Right cardiac atrium (tissue), 5 donors: ENCODE measurements at places on chromosomes 5 and 9. TPM values are rescaled to one million over a fixed set of nuclear protein-coding genes. Genes with fewer than 3 reads are reported as not detected.
A peak's percentile ranks its signal among the peaks of the same experiment; 100 is the strongest.

The NIPAL4 gene
- polyA plus RNA-seq, result 0.16 TPM

The SLC34A3 gene
- not detected for polyA plus RNA-seq

The TEK gene
- 10.2 TPM for polyA plus RNA-seq

The SPAG8 gene
- 5.4 TPM for polyA plus RNA-seq

The SLC23A1 gene
- polyA plus RNA-seq, result 0.18 TPM

The VAV2 gene
- polyA plus RNA-seq, result 4.7 TPM

The LCN2 gene
- polyA plus RNA-seq, result 0.16 TPM

DNA sequence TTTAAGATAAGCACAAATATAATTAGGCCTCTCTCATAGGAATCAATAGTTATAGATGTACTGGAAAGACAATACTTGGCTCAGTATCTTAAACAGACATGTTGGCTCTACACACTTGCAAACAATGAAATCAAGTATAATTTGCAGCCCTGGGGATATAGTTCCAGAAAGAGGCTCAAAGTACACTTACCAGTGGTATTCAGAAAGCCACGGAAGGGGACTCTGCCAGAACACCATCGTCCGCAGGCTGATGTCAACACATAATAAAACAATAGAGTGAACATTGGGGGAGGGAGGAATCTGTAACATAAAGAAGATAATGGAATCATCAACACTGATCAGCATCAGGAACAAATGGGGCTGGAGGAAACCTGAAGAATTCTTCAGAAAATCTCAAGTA lies 31.2 kb upstream of the EBF1 start:
- no peak for DNase-seq

DNA sequence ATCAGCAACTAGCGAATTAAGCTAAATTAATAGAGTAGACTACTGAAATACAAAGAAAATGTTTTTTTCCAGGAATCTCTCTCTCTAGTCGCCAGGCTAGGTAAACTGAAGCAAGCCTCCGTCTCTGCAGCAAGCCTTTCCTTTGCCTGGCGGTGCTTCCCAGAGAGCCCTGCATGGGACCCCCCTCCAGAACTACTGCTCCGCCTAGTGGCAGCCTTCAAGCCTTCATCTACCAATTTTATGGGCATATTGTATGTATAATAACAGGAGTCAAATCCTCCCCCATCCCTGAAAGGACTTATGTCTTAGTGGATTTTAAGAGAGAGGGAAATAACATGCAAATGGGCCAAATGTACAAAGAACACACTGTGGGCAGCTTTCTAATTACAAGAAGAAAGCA lies 241.9 kb downstream of the SAXO1 start:
- no peak for DNase-seq

DNA sequence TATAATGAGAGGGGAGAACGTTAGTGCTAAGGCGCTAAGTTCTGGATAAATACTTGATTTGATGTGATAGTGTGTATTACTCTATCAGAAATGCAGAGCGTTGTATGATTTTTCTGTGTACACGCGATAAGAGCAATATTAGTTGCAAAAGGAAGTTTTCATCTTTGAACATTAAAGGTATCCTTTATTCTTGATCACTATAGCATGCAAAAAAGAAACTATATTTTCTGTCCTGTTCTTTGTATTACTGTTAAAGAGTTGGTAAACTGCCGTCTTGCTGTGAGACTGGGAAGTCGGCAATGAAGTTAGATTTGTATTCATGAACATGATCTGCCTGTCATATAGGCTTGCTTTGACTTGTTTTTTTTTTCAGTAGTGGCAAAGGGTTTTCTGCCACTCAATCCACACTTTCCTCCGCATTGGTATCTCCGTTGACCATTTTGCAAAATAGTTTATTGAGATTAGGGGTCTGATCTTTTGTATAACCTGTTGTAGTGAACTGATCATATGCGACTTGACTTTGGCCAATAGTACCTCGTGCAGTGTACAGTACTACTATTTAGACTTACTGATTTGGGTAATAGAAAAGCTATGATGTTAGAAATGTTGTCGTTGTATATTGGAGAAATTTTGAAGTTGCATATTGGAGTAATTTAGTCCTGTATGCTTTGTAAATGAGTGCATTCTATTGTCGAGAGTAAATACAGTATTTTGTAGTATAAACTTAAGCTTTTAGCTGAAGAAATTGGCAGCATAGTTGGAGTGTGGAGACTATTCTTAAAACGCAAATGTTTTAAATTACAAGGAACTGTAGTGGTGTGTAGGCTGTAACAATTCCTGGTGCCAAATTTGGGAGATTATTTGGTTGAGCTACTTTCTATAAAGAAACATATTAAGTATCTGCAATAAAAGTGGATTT lies 1.7 kb downstream of the DENND4C start:
- no peak for DNase-seq

- no peak for DNase-seq
Observed at GRCh38 chr5:3047212-3047774, 295.8 kb upstream of the IRX2 start.

GRCh38 chr9:5587024-5587423 lies 41.9 kb upstream of the RIC1 start:
- no peak for DNase-seq

- DNase-seq, result no peak
Observed at GRCh38 chr5:94749042-94749441, 130.6 kb downstream of the SLF1 start.

- DNase-seq, result no peak
Observed at GRCh38 chr5:95178046-95178651, 106.7 kb downstream of the MCTP1 start.

DNA sequence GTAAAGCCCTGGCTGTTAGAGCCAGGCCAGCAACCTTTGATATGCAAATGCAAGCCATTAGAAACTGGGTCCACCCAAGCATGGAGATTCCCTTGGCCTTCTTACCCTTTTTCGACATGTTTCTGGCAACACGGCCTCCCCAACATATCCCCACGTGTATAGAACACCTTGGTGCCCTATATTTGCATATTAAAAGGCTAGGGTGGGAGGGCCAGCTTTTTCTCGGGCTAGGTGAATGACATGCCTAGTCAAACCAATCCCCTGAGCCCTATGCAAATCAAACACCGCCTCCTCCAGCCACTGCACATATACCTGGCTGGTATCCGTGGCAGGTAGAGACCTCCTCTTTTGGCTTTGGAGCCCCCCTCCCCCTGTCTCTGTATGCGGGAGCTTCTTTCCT lies 55.6 kb upstream of the ZFR start:
- no peak for DNase-seq

DNA sequence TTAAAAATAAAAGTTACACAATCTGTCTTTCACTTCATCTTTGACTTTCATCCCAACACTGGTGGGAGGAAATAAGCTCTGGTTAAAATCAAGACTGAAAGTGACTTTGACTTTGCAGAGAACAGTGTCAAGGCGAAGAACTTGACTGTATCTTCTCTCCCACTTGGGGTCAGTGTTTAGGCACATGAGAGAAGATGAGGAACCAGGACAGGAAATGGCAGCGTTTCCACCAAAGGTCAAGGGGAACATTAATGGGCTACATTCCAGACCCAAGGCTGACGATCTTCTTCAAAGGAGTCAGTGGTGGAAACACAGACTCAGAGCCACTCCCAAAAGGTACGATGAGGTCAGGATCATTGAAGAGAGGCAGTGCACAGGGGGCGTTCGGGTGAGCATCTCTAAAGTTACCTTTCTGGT lies 409.5 kb downstream of the ARHGEF28 start:
- DNase-seq, result no peak

DNA sequence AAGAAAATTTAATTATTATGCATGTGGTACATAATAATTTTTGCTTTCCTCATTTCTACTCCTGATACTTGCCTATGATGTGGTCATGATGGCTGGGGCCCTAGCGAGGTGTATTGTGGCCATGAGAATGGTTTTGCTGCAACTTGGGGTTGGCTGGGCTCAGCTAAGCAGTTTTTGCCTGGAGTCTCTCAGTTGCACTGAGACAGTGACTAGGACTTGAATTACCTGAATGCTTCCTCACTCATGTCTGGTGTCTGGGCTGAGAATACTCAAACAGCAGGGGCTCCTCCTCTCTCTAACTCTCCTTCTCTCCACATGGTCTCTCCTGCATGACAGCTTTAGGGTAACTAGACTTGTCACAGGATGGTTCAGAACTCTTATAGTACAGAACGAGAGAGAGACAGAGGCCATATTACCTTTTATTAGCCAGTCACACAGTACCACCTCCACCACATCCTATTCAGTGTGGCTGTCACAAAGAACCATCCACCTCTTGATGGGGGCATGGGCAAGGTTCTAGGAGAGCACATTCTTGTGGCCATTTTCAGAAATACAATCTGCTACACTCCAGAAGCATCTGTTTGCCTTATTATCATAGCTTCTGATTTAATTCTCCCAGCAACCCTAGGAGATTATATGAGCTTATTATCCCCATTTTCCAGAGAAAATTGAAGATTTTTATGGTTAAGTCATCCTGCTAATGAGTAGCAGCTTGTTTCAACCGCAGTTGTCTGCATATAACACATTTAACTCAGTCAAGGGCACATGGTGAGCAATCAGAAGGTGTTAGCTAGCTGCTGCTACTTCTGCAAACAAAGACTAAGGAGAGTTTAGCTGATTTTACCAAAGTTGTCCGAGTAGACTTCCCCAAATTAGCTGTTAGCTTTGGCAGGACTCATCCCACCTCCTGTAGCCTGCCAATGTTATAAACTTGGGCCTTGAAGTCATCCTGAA lies 245.1 kb downstream of the DOCK8 start:
- no peak for DNase-seq

DNA sequence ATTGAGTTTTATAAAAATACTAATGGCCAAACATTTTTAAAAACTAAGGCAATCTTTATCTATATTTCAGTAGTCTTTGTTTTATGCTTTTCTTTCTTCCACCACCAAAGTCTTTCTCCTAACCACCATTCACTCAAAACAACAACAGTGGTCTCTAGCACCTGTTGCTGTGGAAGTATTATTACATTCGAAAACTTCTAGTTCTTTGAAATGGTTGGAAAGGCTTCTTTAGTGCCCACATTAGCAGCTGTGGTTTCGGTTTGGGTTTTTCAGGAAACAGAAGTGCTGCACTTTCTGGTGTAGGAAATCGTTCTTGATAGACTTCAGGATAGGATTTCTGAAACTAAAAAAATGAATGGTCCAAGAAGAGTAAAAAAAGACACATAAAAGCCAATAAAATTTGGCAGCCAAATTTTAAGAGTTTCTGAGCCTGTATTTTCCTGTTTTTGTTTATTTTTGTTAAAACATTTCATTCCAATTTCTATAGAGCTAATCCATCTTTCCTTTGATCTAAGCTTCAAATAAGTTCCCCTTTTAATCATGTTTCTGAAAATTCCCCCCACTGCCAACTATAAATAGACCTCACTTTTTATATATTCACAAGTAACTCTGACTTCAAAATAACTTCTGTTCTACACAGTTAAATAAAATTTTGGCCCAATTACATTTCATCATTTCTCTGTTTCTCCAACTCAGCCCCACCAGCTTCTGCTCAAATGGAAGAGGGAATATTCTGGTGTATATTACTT lies 102.2 kb downstream of the DEPDC1B start:
- DNase-seq, result no peak

DNA sequence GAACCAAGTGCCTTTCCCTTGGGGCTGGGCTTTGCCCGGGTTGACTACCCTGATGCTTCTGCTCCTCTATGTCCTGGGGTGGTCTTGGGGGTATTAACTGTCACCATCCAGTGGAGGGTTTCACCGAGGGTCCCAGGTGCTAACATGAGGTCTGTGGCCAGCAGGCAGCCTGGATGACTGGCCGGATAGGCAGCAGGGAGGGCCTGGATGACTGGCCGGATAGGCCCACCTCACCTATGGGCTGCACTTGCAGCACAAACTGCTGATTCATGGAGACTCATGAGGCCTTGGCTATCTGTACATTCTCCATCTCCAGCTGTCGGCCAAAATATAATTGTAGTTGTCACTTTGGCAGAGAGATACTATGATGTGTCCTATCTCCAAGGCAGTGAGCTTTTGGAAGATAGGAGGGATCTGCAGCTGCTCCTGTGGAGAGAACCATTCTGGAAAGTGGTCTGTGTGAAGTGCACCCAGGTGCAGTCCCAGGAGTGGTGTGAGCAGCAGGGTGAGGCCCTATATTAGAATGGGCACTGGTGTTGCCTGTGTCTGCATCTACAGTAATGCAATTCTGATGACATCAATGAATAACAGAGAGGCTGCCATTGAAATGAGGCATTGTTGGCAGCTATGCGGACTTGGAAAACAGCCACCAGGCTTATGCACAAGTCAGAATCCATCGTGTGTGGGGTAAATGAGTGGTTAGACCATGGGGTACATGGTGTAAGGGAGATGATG lies 26.3 kb upstream of the CDKN2AIPNL start:
- peak; percentile 48 for DNase-seq

DNA sequence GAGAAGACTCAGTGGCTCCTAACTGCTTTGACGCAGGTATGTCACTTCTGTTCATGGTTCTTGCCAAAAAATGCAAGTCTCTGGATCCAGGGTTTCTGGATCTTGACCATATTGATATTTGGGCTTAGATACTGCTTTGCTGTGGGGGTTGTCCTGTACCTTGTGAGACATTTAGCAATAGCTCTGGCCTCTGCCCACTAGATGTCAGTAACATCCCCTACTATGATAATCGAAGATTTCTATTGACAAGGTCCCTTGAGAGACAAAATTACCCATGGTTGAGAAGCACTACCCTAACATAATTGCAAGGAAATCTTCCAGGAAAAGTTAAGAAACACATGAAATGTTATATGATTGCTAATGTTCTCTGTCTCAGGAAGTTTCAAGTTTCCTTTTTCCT lies 285.4 kb downstream of the TMEM232 start:
- DNase-seq, result no peak

GRCh38 chr9:97675655-97676054 lies 21.5 kb downstream of the XPA start:
- DNase-seq, result no peak

GRCh38 chr5:179780362-179780761 lies 13.4 kb upstream of the LTC4S start:
- peak; percentile 58 for DNase-seq

DNA sequence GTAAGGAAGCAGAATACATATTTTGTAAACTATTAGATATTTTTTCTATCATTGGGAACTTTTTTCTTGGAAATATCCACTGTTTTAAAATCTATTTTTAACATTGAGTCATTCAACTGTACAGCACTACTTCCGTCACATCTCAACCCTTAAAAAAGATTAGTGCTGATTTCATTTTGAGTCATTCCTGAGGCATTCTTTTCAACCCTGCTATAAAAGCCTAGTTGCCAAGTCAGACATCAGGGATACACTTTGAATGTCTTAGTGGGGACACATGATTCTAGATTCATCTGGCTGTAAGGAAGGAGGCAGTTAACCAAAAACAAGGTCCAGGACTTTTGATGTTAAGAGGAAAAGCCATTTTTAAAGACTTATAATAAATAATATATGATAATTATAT lies 160.9 kb downstream of the GIN1 start:
- DNase-seq, result no peak

GRCh38 chr5:149047462-149047861 lies 15.4 kb downstream of the SH3TC2 start:
- no peak for DNase-seq

DNA sequence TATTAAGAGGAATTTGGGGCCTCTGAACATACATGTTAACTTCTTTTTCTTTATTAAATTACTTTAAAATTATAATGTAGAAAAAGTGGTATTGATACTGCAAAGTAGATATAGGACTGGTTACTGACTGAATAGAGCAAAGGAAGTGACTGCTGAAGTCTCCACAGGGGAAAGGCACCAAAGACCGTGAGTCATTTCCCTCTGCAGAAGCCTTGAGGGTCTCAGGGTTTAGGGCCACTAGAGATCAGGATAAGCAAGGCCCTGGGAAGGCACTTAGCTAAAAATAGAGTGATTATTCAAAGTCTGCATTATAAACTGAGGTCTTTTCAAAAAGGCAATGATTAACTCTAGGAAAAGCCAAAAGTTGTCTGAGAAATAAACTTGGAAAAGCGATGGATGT lies 44.7 kb upstream of the ITGA1 start:
- no peak for DNase-seq
